Body of pancreas (tissue), 4 donors: ENCODE measurements at places on chromosomes 3 and 15. TPM values are rescaled to one million over a fixed set of nuclear protein-coding genes. Genes with fewer than 3 reads are reported as not detected.

Gene CPNE9
- not detected for total RNA-seq

Gene CA12
- total RNA-seq, result 16.1 TPM

Gene CYP1A2
- total RNA-seq, result not detected

Gene KLHL40
- not detected for total RNA-seq

- DNase-seq, result no peak
- no peaks in the 10 kb centered on the region for H3K4me1 ChIP-seq
- H3K27ac ChIP-seq, result no peak overlapping the region
- peaks cover 7% of the 10 kb centered on the region for H3K27me3 ChIP-seq
- no peaks in the 10 kb centered on the region for H3K36me3 ChIP-seq
These were observed 13.1 kb upstream of the SCN5A start for GRCh38 chr3:38662544-38662943.

DNA sequence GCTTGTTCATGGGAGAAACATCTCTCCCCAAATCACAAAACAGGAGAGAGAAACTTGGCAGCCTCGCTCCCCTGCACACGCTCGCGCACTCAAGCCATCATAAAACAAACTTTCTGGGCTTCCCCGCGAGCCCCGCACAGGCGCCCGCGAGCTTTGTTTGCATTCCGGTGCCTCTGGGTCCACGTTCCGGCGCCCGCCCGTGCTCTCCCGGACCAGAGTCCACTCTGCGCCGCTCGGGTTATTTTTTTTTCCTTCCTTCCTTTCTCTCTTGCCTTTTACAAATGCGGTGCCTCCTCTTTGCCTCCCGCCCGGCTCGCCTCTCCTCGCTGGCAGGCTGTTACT lies 363 bp downstream of the MAGI1 start:
- no peaks in the 10 kb centered on the region for H3K36me3 ChIP-seq
- peak overlapping the region; percentile 90 for H3K4me3 ChIP-seq
- DNase-seq, result no peak
- H3K27ac ChIP-seq, result peak overlapping the region; percentile 98

DNA sequence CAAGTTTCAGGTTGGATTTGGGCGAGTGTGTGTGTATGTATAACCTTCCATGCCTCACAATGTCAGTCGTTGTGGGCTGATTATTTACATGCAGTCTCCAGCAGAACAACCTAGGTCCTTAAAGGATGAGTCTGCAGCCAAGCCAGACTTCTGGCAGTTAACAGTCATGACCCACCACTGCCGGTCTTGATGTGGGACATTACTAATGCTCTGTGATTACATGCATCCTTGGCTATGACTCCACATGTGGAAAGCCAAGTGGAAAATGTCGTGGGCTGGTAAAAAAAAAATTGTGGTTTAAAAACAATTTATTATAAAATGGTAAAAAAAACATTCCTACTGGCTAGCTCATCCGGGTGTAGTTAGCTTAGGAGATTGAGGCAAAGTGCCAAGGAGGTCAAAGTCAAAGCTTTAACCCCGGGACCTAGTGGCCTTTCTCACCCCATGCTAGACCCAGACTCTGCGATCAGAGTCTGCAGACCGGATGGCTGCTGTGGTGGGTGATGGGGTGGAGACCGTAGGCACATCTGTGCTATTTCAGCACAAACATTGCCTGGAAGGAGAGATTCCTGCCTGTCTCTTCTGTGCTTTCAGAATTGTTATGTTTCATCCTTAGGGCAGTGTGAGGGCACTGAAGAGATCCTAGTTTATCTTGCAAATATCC lies 6.8 kb downstream of the RARRES1 start:
- no peak overlapping the region for H3K4me3 ChIP-seq
- DNase-seq, result no peak
- no peaks in the 10 kb centered on the region for H3K36me3 ChIP-seq
- H3K27ac ChIP-seq, result no peak overlapping the region
- H3K4me1 ChIP-seq, result no peaks in the 10 kb centered on the region
- no peaks in the 10 kb centered on the region for H3K27me3 ChIP-seq

Gene SLC35G2
- 7.3 TPM for total RNA-seq

Gene SERINC4
- total RNA-seq, result not detected

DNA sequence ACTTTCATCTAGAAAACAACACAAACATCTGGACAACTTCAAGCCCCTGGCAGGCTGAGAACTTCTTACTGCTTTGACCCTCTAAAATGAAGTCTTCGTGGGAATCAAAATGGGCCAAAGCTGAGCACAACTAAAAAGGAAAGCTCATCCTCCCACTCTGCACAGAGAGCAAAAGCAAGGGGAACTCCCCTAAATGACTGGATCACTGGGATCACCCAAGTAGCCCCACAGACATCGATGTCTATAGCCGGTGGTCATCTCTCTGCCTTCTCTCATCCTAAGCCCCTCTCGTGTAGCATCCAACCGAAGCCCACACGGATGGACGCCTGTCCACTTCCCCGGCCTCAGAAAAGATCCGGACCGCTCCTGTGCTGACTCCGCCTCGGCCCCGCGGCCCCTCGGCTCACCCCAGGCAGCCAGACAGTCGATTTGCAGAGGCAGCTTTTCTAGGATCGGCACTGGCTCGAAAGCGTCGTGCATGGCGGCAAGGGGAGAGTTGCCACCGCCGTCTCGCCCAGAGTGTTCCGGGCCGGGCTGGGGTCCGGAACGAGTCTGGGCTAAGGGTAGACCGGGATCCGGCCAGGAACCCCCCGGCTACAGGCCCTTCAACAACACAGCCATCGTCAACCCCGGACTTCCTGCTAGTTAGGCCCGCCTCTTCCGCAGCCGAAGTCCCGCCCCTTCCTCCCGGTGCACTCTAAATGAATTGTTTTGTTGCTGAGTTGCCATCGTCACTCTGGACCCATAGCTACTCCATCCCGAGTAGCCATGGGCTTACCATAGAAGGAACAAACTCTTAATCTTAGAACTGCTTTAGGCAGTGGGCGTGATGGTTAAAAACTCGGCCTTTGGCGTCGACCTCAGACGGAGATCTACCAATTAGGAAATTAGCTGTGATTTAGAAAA lies at the start of gene VPS39:
VPS39 (minus strand) TSS at position 631 of the 906 bp plus-strand sequence; CDS start at position 480, 151 bp downstream.
- DNase-seq, result peak; percentile 82
- peaks cover 19% of the 10 kb centered on the region for H3K4me1 ChIP-seq
- no peaks in the 10 kb centered on the region for H3K27me3 ChIP-seq
- peak within 1 kb of the TSS; percentile 75 for H3K27ac ChIP-seq

GRCh38 chr3:183198939-183199338 lies 36.4 kb upstream of the LAMP3 start:
- no peak overlapping the region for H3K4me3 ChIP-seq
- no peak for DNase-seq
- H3K4me1 ChIP-seq, result no peaks in the 10 kb centered on the region
- no peak overlapping the region for H3K27ac ChIP-seq
- H3K27me3 ChIP-seq, result no peaks in the 10 kb centered on the region

DNA sequence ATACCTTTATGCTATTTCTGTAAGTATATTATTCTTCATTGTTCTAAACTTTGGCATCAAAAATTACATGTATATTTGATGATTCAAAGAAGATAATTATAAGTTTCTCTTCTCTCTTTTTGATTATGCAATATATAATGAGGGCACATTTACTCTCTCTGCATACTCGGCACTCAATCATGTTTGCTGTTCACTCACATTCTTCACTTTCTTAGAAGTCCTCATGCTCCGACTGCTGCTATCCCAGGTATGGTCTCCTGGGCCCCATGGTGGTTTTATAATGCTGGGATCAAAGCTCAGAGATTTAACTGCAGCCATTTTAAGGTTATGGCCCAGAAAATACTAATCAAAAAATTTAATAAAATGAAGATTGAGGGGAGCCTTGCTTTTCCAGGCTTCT lies 529.7 kb upstream of the IL12A start:
- no peak overlapping the region for H3K27ac ChIP-seq
- no peak for DNase-seq
- no peak overlapping the region for H3K4me3 ChIP-seq

DNA sequence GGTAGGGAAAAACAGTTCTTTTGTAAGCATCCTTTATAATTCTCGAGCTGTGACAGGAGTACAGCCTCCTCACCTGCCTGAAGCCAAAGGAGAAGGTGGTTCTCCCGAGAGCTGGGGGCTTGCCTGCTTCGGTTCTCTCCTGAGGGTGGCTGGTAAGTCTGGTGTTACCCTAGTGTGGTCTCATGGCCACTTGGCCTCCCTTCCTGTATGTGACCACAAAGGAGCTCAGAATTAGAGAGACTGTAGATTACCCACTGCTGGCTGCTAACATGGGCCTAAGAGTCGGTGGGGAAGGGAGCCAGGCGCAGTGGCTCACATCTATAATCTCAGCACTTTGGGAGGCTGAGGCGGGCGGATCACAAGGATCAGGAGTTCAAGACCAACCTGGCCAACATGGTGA lies 12.6 kb downstream of the PDHB start:
- no peaks in the 10 kb centered on the region for H3K27me3 ChIP-seq
- H3K27ac ChIP-seq, result no peak overlapping the region
- H3K4me1 ChIP-seq, result no peaks in the 10 kb centered on the region
- no peak for DNase-seq
- peaks cover 2% of the 10 kb centered on the region for H3K36me3 ChIP-seq

- DNase-seq, result peak; percentile 65
- H3K36me3 ChIP-seq, result no peaks in the 10 kb centered on the region
- H3K27ac ChIP-seq, result no peak overlapping the region
- no peak overlapping the region for H3K4me3 ChIP-seq
These were observed 194.3 kb downstream of the BCHE start for GRCh38 chr3:165642761-165643420.

DNA sequence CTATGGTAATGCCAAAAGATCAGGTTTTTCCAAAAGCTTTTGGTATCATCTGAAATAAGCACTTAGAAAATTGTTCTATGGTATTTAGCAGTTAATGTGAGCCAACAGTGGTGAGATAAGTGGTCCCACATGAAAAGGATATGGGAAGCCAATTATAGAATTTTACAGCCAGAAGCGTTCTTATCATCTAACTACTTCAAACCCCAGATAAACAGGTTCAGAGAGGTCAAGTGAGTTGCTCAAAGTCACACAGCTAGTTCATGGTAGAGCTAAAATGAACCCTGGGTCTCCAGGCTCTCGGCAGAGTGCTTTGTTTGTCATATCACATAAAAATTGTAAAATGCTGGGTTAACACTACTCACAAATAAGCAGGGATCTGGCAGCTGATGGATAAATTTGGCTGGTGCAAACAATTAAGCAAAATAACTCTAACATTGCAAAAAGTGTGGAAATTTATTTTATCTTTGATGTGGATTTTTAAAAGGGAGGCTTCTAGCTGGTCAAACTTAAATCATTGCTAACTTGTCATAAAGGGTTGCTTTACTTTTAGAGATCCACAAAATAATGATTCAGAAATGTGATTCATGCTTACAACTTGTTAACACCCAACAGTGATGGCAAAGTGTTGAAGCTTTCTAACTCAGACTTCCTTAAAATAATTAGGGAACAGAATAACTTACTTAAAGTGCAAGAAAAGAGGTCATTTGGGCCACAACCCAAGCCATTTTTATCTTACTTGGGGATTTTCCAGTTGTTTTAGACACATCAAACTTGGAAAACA lies 202.8 kb upstream of the TBC1D5 start:
- no peak overlapping the region for H3K4me3 ChIP-seq
- H3K4me1 ChIP-seq, result no peaks in the 10 kb centered on the region
- no peak for DNase-seq
- no peaks in the 10 kb centered on the region for H3K36me3 ChIP-seq
- no peak overlapping the region for H3K27ac ChIP-seq
- H3K27me3 ChIP-seq, result no peaks in the 10 kb centered on the region

DNA sequence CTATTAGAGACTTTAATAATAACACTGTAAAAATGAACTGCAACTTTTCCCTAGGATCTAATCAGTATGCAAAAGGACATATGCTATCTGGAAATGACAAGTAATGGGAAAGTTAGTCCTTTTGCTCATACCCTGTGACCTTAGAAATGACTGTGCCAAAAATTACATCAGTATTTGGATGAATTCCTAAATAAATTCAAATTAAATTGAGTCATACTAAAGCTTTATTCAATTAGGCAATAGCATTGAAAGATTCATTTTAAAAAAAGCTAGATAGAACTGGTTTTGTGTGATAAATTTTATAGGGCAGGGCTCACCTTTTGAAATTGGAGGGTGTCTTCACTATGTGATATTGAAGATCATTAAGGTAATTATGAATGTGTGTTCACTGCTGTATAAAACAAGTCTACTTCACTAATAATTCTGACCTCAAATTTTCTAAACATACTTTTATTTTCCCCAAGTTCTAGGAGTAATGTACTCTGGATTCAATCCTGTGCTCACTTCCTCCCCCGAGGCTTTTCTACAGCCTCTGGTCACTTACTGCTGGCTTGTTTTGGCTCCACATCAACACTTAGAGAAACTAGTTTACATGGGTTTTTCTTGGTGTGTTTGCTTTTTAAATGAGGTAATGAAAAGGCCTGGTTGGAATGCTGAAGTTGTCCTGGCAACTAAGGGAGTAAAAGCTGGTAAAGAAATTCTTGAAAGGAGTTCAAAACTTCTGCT lies 44.4 kb upstream of the SPTSSB start:
- peak; percentile 43 for DNase-seq
- H3K36me3 ChIP-seq, result no peaks in the 10 kb centered on the region
- no peak overlapping the region for H3K4me3 ChIP-seq
- no peaks in the 10 kb centered on the region for H3K27me3 ChIP-seq

GRCh38 chr3:71681224-71681668 lies 44.0 kb downstream of the EIF4E3 start:
- H3K27ac ChIP-seq, result no peak overlapping the region
- H3K36me3 ChIP-seq, result no peaks in the 10 kb centered on the region
- H3K27me3 ChIP-seq, result no peaks in the 10 kb centered on the region
- H3K4me3 ChIP-seq, result no peak overlapping the region

Gene C3orf85
- not detected for total RNA-seq

DNA sequence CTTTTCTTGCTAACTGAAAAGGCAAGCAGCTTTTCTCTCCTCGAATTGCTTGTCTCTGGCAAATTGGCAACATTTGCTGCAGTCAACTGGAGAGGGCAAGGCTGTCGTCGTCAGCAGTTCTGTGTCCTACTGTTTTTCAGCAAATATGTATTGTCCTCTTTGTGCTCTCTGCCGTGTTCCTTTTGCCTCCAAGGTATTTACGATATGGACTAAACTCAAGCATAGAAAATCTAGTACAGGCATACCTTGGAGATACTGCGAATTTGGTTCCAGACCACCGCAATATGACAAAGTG lies 558 bp upstream of the SLC30A4 start:
- H3K4me3 ChIP-seq, result peak overlapping the region; percentile 61
- H3K27ac ChIP-seq, result peak overlapping the region; percentile 72
- DNase-seq, result no peak
- H3K36me3 ChIP-seq, result no peaks in the 10 kb centered on the region

Gene QARS1
- total RNA-seq, result 223 TPM

Gene PLXNB1
- total RNA-seq, result 311 TPM

GRCh38 chr3:172201136-172201869 lies 161.9 kb downstream of the FNDC3B start:
- peak; percentile 68 for DNase-seq
- no peaks in the 10 kb centered on the region for H3K27me3 ChIP-seq
- H3K36me3 ChIP-seq, result no peaks in the 10 kb centered on the region

DNA sequence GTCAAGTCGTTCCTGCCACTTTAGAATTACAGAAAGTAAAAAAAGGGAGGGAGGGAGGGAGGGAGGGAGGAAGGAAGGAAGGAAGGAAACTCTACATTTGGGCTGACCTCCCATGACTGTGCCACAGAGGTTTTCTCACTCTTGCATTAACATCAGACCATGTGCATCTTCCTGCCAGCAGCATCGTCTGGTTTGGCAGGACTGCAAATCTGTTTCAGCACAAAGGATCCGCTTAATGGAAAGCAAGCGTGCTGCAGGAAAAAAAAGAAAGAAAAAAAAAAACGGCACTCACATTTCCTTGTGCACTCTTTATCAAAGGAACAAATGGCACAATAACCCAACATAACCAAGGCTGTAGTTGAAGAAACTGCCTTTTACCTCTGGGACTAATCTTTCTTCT lies 148.8 kb upstream of the HES1 start:
- no peaks in the 10 kb centered on the region for H3K4me1 ChIP-seq
- H3K36me3 ChIP-seq, result no peaks in the 10 kb centered on the region
- H3K27ac ChIP-seq, result no peak overlapping the region
- DNase-seq, result no peak
- no peaks in the 10 kb centered on the region for H3K27me3 ChIP-seq
- H3K4me3 ChIP-seq, result no peak overlapping the region
